Small intestine (tissue), 16 donors: ENCODE measurements at places on chromosomes 5 and 9.
A peak's percentile ranks its signal among the peaks of the same experiment; 100 is the strongest.

- no peak for DNase-seq
These were observed 6.5 kb downstream of the NTMT1 start for GRCh38 chr9:129632460-129632859.

DNA sequence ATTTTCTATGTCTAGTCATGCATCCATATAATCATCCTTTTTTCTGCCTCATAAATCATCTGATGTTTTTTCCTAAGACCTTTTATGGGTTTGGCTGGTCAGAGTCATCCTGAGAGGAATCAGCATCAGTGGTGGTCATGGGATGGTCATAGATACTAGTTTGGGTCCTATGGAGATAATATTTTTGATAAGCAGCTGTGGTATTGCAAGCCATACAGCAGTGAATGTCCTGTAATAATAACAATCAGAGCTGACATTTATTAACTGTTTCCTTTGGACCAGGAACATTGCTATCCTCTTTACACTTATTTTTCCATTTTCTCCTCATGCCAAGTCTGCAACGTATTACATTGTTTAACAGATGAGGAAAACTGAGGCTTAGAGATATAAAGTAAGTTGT, 83.1 kb downstream of the TEX10 start:
- DNase-seq, result no peak

DNA sequence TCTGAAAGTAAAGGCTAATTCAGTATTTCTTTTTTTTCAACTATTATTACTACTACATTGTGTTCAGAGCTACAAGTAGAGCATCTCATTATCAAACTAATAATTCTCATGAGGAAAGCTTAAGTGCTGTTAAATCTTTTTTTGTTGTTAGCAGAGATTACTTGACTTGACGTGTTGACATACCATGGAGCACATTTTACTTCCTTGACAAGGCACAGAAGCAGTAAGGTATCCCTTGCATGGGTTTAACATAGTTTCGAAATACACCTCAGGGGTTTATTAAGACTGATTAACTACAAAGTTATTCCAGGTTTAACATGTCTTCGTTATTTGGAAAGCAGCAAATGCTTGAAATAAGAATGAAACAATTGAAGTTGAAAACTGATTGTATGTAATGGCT, 7.0 kb downstream of the SPDL1 start:
- no peak for DNase-seq

GRCh38 chr5:50710838-50711237, 44.4 kb downstream of the PARP8 start:
- no peak for DNase-seq

DNA sequence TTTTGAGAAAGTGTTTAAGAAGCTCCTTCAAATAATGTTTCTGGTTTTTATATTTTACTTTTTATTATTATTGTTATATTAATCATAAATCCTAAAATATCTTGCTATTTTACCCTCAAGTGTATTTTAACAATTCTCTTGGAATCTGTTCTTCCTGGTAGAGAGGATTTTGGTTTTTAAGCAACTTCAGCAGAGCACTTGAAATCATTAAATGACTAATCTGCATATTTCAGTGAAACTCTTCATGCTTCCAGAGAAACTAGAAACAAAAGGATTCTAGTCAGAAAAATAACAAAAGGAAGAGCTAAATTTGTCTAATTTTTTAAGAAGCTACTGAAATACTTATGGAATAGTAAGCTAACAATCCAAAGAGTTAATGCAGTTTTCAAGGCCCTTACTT, 1057.3 kb downstream of the TLE1 start:
- no peak for DNase-seq

GRCh38 chr9:129835128-129835859, at the start of the genes C9orf78 and USP20:
Gene C9orf78 (minus strand): TSS chr9:129835275. CDS start chr9:129835221, 54 bp downstream.
Gene USP20 (plus strand): TSS chr9:129835458. CDS start chr9:129852556, 17,098 bp downstream.
- peak; percentile 99 for DNase-seq

DNA sequence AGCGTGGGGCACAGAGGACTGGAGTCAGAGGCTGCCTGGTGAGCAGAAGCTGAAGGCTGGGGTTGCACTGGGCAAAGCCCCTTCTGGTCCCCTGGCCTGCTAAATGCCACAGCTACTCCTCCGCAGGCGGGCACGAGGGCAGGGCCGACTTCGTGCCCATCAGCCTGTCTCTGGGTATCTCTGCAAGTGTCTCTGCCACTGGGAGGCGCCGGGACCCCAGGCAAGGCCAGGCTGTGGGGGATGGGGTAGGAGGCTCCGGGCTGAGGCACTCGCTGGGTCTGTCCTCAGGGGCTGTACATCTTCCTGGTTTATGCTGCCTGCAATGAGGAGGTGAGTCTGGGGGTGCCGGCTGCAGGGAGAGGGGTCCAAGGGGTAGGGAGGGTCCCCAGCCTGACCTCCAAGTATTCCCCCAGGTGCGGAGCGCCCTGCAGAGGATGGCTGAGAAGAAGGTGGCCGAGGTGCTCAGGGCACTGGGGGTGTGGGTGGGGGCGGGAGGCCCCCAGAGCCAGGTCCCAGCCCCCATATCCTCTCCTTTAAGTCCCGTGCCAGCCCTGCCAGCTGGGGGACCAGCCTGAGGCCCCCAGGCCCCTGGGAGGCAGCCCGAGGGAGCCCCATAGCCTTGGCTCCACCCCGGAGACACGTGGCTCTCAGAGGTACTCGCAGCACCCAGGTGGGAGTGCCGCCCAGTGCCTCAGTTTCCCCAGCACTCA, 25.1 kb downstream of the ADGRD2 start:
- DNase-seq, result no peak

DNA sequence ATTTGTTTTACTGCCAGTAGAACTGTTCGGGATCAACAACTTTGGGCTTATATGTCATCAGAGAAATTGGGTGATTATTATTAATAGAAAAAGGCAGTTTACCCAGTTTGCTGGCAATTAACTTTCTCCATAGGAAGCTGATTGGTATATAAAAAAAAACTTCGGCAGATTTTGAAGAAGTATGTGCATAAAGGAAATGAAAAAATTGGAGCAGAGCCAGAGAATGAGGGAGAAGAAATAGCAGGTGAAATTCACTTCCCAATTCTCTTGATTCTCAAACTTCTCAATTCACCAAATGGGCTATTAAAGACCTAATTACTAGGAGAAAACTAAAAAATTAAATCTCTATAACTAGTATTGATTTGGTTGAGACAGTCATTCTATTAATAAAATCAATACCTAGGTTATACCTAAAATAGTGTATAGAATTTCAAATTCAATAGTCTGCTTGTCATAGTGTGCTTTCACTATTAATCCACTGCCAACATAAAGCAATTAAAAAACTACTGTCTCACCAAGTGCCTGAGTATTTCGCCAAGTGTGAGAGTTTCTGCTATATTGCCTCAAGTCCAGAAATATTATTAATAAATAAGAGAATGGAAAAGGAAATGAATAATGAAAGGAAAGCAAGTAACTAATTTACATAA, 47.5 kb downstream of the STX17 start:
- no peak for DNase-seq

DNA sequence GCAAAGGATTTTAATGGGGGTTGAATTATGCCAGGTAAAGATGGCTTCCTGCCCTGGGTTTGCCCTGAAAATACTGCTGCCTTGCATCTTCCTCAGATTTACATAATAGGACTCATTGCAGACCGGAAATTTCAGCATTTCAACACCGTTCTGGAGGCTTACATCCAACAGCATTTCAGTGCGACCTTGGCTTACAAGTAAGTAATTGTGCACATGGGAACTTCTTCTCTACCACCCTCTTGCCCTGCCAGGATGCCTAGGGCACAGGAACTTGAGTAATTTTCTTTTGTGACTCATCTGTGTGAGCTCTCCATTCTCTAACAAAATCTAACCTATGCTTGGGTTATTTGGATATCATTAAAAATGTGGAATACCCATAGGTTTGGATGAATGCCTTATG, 80.2 kb downstream of the DOCK2 start:
- DNase-seq, result no peak

- no peak for DNase-seq
These were observed 116.5 kb upstream of the FBXL7 start for GRCh38 chr5:15383469-15383868.

DNA sequence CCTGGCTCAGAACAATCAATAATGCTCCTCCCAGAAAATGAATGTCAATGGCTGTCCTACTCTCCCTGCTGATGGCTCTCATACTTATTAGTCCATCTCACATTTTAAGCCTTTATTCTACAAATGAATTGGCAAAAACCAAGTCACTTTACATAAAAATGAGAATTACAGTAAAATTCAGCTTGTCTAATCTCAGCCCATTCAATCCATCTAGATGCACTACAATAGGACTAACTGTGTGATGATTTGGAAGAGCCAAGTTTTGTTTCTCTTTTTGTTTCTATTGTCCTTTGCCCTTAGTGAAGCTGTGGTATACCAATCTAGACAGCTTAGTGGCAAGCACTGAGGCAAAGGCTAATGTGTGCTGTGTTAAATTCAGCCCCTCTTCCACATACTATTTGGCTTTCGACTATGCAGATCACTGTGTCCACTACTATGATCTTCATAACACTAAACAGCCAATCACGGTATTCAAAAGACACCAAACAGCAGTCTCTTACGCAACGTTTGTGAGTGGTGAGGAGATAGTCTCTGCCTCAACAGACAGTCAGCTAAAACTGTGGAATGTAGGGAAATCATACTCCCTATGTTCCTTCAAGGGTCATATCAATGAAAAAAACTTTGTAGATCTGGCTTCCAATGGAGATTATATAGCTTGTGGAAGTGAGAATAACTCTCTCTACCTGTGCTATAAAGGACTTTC, 140.8 kb upstream of the ZNF462 start:
- no peak for DNase-seq

GRCh38 chr5:78504704-78505677, 143.6 kb downstream of the LHFPL2 start:
- DNase-seq, result no peak

DNA sequence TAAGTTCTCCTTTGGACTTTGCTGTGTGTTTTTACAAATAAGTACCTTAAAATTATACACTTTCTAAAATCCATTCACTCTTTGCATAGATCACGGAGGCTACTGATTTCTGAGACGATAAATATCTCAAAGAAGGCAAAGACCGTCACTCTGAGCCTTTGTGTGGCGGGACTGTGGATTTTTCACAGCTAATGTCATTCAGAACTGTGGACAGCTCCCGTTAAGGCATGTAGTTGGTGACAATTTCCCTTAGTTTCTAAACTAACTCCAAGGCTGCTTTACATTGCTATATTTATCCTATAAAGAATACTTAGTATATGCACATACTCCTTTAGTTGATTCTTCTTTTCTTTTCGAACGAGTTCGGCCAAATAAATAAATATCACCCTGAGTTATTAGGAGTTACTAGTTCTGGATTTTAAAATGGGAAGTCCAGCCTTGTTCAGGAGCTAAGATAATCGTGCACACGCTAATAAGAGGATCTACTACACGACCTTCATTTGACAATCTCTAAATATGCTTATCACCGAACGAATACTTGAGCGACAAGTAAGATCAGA, 1.8 kb downstream of the HCN1 start:
- no peak for DNase-seq

DNA sequence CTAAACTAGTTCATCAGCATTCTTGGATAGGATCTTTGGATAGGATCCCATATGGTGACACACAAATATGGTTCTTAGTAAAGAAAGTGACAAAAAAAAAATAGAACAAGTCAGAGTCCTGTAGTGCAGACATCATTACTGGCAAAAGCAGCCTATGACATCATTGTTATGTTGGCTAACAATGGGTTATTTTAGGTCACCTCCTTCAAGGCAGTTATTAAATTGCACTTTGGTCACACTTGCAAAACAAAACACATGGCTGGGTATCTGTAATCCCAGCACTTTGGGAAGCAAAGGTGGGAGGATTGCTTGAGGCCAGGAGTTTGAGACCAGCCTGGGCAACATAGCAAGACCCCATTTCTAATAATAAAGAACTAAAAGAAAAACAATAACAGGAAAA, 185.9 kb downstream of the KIAA0825 start:
- DNase-seq, result peak; percentile 68

DNA sequence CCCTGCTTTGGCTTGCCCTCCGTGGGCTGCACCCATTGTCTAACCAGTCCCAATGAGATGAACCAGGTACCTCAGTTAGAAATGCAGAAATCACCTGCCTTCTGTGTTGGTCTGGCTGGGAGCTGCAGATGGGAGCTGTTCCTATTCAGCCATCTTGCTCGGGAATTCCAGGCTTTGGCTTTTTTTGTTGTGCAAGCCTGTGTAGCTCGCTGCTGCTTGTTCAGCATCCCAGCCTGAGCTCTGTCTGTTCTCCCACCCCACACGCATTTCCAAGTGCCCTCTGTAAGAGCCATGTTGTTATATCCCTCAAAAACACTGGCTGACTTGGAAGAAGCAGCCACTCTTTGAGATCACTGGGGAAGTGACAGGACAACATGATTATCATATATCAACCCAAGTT, 101.6 kb upstream of the DPYSL3 start:
- no peak for DNase-seq

GRCh38 chr5:137627706-137628105, 108.2 kb downstream of the KLHL3 start:
- no peak for DNase-seq
